ENCODE measurements at places on chromosomes 2 and 18. TPM values are rescaled to one million over a fixed set of nuclear protein-coding genes. Genes with fewer than 3 reads are reported as not detected.

The ST6GAL2 gene
- 1.2 TPM for total RNA-seq

The ANKRD30BL gene
- total RNA-seq = not detected

The DSG4 gene
- total RNA-seq = not detected

DNA sequence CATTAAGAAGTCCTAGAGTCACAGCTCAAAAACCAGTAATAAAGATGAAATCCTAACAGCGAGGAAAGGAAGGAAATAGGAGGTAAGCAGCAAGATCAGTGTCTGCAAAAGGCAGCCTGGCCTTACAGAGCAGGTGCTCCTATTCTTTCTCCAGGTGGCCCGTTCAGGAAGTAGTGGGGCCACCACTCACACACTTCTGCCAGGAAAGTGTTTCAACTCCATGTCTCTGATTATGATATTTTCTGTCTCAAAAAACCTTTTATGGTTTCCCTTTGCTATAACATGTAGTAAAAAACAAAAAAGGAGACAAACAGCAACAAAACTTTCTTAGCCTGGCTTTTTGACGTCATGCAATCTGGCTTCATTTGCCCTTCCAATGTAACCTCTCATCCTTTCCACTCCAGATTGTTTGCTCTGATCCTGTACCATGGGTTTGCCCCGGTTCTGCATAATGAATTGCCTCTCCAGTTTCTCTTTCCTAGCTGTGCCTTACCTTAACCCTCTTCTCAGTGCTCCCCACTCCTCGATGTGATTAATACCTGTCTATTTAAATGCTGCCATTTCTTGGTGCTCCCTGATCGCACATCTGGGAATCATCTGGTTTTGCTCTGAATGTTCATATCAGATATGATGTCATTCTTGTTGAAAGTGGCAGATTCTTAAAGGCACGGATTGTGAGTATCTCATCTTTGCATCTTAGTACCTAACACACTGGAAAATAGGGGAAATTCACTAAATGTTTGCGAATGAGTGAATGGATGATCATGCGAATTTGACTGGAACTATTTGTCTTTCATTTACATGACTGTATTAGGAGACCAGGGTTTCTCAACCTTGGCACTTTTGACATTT is 50.6 kb upstream of the PTPRM start:
- H3K4me1 ChIP-seq = peaks cover 4% of the 10 kb centered on the region
- no peaks in the 10 kb centered on the region for H3K27me3 ChIP-seq
- H3K4me3 ChIP-seq = no peak overlapping the region
- no peak for DNase-seq
- H3K36me3 ChIP-seq = no peaks in the 10 kb centered on the region

The CPO gene
- total RNA-seq = 0.41 TPM

- H3K4me1 ChIP-seq = no peaks in the 10 kb centered on the region
- no peak for DNase-seq
- H3K36me3 ChIP-seq = no peaks in the 10 kb centered on the region
- H3K27ac ChIP-seq = no peak overlapping the region
- no peak overlapping the region for H3K4me3 ChIP-seq
- H3K27me3 ChIP-seq = no peaks in the 10 kb centered on the region
Measured at GRCh38 chr2:58052978-58053377, 6.4 kb downstream of the VRK2 start.

GRCh38 chr2:129237966-129238725 is 741.3 kb upstream of the RAB6C start:
- H3K27ac ChIP-seq = no peak overlapping the region
- no peaks in the 10 kb centered on the region for H3K27me3 ChIP-seq
- H3K36me3 ChIP-seq = no peaks in the 10 kb centered on the region

Measured in kidney (tissue), 22 donors.